ENCODE measurements at places on chromosomes 11 and 22.

DNA sequence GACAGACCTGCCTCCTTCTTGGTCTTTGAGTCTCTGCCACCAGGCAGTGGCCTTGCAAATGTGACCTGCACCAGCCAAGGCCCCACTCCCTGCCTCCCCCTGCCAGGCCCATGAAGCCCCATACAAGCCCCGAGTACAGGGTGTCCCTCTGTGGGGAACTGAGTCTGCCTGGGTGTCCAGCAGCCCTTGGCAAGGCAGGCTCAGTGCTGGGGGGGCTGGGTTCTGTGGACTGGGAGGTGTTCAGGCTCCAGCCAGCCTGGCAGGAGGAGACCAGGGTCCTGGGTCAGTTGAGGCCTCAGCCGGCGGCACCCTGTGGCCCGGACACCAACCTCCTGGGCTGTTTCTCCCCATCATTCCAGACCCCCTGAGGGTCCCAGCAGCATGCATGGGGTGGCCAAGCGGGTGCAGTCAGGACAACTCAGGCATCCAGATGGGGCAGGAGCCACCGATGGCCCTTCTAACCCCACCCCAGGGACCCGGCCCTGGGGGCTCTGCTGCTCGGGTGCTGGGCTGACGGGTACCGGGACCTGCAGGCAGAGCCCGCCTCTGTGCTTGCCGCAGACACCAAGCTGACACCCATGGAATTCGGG, 5.7 kb downstream of the MUC5AC start:
- no peak for DNase-seq

- DNase-seq, result no peak
Measured at GRCh38 chr11:122690801-122691548, 35.5 kb downstream of the UBASH3B start.

GRCh38 chr22:38923463-38924346, 33.7 kb upstream of the APOBEC3A start:
- DNase-seq, result peak; percentile 96

DNA sequence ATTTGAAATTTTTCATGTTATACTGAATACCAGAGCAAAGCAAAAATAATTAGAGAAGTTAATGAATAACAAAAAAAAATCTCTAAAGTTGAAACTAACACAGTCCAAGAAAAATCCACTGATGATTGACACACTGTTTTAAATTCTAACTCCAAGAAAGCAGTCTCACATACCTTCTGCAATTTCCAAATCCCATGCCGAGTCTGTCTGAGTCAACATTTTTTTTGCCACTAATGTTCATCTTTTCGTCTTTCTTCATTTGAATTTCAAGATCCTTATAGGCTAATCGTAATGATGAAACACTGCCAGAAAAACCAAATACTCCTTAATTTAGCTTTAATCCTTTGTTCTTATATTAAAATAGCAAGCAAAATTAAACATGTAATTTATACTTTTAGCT, 39.5 kb downstream of the ARFGAP3 start:
- no peak for DNase-seq

DNA sequence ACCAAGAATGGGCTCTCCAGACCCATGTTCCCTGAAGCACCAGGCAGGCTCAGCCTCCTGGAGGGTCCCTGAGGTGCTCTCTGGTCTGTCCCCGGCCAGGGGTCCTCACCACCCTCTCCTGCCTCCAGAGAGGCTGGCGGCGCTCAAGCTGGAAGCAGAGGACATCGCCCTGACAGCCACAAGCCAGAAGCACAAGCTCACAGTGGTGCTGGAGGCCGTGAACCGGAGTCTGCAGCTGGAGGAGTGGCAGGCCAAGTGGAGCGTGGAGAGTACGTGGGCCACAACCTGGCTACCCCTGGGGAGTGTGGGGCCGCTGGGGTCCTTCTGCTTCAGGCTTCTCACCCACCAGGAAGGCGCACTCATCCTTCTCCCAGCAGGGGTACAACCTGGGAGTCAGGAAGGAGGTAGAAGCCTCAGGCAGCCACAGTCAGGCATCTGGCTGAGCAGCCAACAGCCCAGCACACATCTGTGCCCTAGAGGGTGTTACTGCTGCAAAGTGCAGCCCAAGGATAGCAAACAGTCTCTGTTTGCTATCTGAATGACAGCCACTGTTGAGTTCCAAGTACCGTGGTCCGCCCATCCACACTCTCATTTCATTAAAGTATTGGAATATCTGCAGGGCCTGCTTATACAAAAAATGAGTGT, 8.4 kb downstream of the PARVG start:
- DNase-seq, result no peak

DNA sequence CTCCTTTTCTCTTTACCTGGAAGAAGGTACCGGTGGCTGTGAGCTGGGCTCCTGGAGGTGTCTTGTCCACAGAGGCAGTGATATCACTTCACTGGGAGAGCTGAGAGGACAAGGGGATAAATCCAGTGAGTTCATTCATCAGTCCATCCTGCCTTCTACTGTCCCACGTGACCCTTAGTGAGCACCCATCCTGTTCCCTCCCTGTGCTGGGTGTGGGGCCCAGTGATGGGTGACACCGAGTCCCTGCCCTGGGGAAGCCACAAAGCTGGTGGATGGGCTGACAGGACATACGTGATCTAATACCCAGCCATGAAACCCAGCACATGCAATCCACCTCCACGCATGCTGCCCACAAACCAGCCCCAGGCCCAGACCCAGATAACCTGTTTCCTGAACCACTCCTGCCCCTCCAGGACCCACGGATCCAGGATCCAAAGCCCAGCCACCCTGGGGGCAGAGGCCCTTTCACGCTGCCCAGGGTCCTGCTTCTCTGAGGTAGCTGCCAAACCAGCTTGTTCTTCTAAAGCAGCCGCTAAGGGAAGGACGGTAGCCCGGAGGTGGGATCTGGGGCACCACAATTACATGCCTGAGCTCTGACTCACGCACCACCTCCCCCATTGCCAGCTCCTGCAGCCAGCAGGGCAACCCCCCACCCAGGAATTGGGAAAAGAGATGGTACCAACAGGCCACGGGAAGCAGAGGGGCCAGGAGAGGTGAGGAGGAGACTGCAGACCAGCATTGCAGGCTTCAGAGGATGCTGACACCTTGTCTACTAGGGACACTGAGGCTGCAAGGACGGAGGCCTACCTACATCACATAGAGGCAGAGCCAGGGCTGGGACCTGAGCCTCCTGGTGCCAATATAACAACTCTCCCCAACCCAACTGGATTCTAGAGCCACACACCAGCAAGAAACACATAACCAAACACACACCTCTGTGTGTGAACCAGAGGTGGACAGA, 35.2 kb downstream of the GDPD5 start:
- DNase-seq, result no peak

- peak; percentile 17 for DNase-seq
Measured at GRCh38 chr11:77580712-77581337, 8.9 kb upstream of the AQP11 start.

- no peak for DNase-seq
Measured at GRCh38 chr11:45104790-45105084, 41.7 kb upstream of the PRDM11 start.

DNA sequence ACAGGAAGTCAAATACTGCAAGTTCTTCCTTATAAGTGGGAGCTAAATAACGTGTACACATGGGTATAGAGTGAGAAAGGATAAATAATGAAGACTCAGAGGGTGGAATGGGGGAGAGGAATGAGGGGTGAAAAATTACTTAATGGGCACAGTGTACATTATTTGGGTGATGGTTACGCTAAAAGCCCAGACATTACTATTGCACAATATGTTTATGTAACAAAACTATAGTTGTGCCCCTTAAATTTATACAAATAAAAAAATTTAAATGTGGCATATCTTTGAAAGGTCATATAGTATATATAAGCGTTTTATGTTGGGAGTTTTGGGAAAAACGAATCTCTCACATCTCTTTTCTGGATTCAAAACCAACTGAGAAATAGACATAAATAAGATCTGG, 96.1 kb downstream of the KIF18A start:
- no peak for DNase-seq

DNA sequence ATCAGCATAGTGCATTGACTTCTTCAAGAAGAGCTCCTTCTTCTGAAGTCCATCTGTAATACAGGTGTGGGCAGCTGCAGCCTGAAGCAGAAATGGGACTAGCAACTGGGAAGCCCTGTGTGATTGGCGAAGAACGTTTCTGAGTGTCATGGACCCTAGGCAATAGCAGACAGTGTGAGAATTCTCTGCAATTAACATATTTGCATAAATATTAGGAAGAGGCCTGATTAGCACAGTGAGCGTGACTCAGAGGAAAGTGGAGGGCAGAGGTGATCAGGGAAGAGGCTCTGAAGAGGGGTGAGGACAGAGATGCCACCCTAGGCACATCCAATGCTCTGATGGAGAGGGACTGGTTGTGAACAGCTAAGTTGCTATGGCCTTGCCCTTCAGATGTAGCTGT, 171.2 kb upstream of the ZBED5 start:
- DNase-seq, result no peak

DNA sequence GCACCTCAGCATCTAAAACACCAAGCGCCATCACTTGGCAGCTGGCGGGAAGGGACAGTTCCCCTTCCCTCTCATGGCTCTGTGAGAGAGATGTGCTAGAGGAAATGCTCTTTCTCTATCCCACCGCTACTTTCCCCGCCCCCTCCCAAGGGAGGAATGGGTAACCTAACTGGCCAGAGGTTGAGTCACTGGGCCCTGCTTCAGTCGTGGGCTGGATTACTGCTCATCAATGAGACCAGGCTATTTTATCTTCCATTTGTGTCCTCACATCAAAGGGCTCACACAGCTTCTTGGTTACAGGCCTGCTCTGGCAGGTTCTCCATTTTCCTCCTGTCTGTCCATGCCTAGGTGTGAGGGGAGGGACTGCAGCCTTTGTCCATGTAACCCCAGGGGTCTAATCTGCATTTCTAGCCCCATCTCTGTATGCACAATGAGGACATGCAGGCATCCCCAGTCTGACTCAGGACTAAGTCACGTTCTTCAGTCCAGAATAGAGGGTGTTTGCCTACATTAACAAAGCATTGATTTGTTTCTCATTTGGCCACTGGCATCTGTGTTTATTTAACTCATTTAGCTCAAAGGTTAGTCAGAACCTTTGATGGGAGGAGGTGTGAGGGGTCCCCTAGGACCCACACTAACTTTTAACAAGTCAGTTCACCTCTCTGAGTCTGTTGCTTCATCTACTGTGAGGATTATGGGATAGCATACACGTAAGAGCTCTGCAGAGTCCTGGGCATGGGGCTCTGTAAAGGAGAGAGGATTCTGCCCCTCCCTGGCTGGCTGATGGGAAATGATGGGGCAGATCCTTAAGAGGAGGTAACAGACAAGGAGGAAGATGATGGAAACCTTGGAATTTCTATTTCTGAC, 99.1 kb downstream of the XRRA1 start:
- DNase-seq, result no peak

GRCh38 chr11:122048401-122048800, 67.6 kb downstream of the BLID start:
- DNase-seq, result no peak

DNA sequence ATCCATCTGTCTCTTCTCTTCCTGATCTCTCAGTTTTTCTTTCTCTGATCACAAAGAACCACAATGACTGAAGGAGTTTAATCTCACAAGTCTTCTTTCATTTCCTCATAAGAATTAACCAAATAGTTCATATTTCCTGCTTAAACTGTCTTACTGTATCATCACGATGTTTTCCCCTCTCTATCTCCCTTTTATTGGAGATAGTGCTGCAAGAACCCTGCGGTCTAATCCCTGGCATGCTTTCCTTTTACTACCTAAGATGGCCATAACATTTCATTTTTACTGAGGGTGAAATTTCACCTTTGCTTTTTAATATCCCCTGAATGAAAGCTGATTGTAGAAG, 28.9 kb downstream of the CARD18 start:
- no peak for DNase-seq

GRCh38 chr11:17775507-17776211, 41.1 kb downstream of the KCNC1 start:
- no peak for DNase-seq

DNA sequence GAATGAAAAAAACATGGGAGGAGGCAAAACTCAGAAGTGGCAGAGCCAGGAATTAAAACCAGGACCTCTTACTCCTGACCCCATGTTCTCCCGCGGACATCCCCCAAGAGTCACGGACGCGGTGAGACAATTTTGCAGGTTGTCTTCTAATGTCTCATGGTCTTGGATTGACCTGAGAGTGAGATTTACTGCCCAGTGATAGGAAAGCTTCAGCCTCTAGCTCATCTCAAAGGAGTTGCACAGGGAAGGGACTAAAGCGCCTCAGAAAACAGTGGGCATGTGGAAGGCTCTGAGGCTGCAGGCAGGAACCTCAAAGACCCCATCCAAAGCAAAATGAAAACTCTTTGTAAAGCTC, 197.4 kb downstream of the ADAMTS15 start:
- DNase-seq, result no peak

- peak; percentile 70 for DNase-seq
Measured at GRCh38 chr22:28829358-28830181, 29.2 kb upstream of the XBP1 start.

- DNase-seq, result no peak
Measured at GRCh38 chr11:19756675-19757475, 44.2 kb downstream of the NAV2 start.

GRCh38 chr11:18733202-18733601, 7.2 kb upstream of the IGSF22 start:
- no peak for DNase-seq

DNA sequence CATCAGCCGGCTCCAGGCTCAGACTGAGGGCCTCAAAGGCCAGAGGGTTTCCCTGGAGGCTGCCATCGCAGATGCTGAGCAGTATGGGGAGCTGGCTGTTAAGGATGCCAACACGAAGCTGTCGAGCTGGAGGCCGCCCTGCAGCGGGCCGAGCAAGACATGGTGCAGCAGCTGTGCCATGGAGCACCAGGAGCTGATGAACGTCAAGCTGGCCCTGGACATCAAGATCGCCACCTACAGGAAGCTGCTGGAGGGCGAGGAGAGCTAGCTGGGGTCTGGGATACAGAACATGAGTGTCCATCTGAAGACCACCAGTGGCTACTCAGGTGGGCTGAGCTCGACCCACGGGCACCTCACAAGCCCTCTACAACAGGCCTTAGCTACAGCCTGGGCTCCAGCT, 4.0 kb upstream of the SCUBE2 start:
- no peak for DNase-seq

- DNase-seq, result peak; percentile 36
Measured at GRCh38 chr22:27810609-27811151, 9.1 kb upstream of the MN1 start.

DNA sequence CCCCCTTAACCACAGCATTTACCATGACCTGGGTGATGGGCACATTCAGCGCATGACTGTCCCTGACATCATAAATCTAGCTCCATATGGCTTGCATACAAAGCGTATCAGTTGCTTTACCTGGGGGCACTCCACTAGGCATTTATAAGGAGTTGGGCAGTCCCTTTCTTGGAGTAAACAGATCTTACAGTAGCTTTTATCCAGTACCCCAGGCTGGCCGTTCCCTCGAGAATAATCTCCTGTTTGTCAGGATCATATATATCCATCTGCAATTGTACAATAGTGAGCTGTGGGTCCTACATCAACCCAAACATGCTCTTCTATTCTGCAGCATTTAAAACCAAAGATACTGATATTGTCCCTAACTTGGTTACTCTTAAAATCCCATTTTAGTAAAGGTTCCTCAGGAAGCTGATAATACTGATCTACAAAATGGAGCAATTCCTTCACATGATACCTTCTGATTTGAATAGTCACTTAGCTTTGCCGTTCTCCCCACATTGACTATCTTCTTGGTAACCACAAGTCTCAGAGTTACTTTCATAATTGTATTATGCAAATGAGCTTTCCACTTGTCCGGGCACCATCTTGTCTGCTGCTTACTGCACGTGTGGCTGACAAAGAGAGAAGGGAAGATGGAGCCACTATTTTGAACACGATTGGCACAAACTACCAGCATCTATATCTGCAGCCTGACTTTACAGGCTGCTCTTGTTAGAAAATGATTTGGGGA, 205.0 kb downstream of the CWF19L2 start:
- DNase-seq, result no peak

GRCh38 chr11:86785576-86785975, 14.8 kb upstream of the PRSS23 start:
- no peak for DNase-seq

- DNase-seq, result no peak
Measured at GRCh38 chr11:8081591-8082250, 710 bp downstream of the TUB start.

Measured in COR-L47 (cell line).